ENCODE measurements at places on chromosomes 12 and 14.

DNA sequence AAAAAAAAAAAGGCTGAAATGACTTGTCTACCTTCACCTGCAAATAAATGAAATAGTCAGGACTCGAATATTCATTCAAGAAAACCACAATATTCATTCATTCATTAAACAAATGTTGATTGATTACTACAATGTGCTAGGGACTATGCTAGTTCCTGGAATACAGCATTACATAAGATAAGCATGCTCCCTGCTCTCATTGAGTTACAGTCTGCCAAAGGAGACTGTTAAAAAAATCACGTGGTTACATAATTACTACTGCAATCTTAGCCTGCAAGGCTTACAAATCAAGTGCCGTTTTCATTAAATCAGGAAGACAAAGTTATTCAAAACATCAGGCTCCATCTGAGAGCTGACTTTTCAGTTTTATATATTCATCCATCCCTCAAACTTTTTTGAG is 70.4 kb upstream of the RIC8B start:
- no peak for DNase-seq

GRCh38 chr14:69567563-69567962 is 7.1 kb downstream of the CCDC177 start:
- DNase-seq, result no peak

- no peak for DNase-seq
These were observed 37.1 kb upstream of the LTBP2 start for GRCh38 chr14:74649167-74649566.

- DNase-seq, result no peak
These were observed 18.2 kb upstream of the ETV6 start for GRCh38 chr12:11631288-11631687.

DNA sequence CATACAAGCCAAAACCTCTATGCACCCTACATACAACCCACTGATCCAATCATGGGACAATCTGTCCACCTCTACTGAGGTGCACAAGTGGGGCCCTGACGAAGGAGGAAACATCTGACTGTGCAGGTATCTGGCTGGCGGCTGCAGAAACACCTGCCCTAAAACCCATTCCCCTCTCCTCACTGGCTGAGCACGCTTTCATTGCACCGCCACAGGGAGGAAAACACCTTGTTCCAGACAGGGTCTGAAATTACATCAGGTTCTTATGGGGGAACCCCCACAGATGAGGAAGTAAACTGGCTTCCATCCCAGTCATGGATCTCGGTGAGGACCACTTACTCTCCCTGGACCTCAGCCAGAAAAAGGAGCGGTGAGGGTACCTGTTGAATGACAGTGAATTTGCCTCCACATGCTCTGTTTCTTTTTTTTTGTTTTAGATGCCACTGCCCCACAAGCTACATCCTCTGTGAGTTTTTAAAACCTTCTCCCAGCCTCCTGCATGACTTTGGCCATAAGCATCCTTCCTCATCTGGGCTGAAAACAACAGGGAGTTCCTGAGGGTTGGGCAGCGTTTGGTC is 23.8 kb upstream of the DGLUCY start:
- DNase-seq, result no peak

DNA sequence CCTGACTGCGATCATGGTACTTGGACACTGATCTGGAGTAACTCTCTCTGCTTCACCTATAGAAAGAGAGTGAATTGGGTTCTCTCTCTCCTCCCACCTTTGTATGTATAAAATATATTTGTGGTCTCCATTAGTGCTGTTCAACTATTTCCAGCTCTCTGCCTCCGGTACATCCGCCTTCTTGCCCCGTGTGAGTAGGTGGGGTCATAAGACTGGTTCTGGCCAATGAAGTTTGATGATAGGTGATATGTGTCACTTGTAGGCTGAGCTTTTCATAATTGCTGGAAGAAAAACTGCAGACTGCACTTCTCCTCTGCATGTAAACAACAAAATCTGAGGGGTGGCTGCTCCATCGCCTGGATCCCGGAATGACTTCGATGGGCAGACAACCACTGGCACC is 210.4 kb downstream of the EXOC5 start:
- DNase-seq, result peak; percentile 53

DNA sequence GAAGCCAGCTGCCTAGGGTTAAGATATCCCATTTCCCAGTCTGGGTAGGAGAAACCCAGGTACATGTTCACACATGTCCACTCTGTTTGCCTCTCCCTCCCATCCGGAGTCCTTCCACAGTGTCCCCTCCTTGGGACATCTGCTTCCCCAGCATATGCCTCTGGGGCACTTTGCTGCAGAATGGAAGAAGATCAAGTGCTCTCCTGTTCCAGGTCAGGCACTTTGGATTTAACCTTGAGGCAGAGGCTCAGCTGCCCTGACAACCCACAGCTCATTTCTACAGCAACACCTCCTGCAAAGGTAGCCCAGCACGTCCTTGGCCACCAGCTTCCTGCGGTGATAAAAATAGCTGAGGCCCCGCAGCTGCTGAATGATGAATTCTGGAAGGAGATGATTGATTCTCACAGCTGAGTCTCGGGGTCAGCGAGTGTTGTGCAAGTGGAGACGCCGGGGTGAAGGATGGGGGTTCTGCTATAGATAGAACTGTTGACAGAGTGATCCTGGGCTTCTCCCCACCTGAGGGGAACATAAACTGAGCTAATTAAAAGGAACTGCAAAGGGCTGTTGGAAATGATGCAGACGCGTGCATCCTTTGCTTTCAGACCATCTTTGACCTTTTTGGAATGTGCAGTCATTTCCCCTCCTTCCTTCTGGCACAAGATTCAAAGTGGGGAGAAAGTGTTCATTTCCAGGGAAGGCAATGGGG is 145.0 kb downstream of the SLC38A6 start:
- no peak for DNase-seq

DNA sequence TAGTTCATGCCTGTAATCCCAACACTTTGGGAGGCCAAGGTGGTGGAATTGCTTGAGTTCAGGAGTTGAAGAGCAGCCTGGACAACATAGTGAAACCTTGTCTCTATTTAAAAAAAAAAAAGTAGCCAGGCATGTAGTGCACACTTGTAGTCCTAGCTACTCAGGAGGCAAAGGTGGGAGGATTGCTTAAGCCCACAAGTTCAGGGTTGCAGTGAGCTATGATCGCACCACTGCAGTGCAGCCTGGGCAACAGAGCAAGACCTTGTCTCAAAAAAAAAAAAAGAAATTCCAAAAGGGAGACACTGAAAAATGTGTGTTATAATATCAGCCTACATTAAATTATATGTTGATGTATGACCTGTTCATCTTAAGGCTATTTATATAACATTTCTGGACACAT is 14.7 kb downstream of the TMPO start:
- no peak for DNase-seq

DNA sequence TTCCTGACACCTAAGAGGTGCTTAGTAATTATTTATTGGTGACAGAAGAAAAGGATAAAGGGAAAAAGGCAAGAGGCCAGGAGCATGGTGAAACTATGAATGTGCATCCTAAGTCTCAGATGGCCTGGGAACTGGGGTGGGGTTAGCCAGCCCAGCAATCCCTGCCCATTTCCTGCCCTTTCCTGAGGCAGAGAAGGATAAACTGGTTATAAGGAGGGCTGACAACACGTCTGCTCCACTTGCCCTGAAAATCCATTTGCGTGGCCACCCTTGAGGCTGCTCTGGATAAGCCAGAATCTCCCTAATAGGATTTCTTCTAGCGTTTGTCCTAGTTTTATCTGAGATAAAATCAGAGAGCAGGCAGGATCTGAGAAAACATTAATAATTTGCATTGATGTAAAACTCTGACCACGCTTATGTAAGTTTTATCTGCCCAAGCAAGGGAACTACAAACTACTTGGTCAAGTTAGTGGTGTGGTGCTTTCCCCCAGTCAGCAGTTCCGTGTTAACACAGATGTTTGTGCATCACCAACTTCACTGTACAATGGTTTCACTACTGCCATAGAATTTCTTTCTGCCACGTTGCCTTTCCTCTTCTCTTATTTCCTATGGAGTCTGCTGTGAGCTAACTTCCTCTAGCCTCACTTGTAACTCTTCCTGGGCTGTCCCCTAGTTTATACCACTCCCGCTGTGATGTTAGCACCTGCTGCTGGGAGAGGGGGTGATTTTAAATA is 392.7 kb downstream of the RPS29 start:
- DNase-seq, result no peak

DNA sequence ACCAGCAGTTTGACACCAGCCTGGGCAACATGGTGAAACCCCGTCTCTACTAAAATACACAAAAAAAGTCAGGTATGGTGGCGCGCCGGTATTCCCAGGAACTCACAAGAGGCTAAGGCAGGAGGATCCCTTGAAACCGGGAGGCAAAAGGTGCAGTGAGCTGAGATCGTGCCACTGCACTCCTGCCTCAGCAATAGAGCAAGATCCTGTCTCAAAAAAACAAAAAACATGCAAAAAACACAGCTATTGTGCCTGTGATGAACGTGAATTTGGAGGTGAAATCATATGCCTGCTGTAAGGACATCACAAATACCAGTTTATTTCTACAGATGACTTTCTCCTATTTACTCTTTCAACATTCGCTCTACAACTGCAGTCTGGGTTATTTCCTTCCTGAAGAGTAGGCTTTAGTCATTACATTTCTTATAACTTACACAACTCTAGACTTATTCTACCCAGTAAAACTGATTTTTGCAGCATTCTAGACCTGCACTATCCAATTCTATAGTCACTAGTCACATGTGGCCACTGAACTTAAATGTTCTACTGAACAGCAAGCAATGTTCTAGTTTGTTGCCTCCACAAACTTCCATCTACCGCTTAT is 48.3 kb downstream of the HNRNPC start:
- no peak for DNase-seq

DNA sequence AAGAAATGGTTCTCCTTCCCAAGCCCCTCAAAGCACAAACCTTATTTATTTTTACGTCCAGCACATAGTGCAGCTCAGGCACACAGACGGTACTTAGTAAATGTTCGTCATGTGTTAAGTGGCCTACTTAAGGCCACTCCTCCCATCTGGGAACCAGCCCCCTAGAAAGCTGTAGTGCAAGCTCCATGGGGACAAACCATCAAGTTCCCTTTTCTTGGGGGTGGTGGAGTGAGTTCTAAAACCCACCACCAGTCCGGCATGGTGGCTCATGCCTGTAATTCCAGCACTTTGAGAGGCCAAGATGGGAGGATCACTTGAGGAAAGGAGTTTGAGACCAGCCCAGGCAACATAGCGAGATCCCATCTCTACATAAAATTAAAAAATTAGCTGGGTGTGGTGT is 49.4 kb downstream of the PITPNM2 start:
- DNase-seq, result no peak

DNA sequence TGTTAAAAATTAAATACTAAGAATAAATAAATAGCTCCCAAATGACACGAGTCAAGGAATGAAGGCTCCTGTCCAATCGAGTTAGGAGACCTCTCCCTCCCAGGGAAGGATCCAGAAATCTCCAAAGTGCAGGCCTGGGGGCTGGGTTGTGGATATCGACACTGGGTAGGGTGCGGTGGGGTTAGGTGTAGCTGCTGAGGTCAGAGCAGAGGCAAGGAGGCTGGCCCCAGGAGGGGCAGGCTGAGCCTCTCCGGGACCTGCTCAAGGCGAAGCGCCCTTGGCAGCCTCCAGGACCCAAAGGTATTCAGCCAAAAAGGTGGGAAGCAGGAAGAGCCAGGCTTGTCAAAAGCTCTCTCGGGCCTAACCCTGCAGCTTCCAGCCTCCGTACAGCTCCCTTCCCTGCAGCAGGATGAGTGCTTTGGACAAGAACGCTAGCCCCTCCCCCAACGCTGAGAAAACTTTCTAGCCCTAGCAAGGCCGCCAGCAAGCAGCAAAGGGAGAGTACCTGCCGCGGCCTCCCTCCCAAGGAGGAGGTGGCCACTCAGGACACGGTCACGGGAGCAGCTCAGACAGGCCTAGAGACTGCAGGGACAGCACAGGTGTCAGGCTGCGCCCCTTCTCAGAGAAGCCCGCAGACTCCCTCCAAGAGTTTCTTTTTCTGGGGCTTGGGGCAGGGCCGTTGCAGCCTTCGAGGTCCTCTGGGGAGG is 3.7 kb upstream of the PNMA1 start:
- no peak for DNase-seq

DNA sequence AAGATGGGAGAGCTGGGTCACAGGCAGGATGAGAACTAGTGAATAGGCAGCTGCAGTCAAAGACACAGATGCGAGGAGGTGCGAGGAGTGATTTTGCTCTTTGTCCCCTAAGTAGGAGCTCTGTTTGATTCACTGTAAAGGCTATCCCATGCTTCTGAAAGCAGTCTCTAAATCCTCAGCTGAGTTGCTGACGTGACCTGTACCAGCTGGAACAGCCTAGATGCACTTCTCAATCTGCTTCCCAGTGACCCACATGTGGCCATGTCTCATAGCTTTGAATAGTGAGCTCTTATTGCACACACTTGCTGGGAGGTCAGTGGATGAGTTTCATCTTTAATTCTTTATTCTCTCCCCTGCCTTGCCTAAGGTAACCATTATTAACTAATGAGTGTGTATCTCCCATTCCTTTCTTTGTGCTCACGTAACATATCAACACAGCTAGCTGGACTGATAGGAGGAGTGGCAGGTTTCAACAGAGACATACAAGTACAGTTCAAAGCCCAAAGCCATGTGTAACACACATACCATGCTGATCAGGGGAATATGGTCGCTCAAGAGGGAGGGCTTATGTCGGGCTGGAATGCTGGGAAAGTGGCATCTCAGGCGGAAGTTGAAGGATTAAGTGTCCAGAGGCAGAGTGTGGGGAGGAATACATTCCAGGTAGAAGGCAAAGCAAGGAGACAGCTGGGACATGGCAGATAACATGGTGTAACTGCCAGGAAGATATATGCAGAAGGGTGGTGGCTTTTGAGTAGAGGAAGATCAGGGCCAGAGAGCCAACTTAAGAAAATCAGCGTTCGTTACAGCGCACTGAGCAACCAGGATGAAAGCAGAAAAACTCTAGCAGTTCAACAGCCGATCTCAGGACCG is 15.4 kb upstream of the YY1 start:
- no peak for DNase-seq

DNA sequence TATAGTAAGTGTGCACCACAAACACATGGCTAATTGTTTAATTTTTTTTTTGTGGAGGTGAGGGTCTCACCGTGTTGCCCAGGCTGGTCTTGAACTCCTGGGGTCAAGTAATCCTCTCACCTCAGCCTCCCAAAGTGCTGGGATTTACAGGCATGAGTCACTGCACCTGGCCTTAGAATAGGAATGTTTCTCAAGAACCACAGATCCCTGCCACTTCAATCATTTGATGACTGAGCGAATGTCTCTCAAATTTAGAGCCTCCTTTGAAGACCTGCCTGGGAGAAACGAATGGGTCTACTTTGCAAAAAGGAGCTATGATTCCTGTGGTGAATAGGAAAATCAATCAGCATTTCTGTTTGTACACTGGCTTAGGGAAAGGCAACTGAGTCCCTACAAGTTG is 33.5 kb upstream of the CHST11 start:
- no peak for DNase-seq

All from DMS 273 treated with DMSO at 0.1 percent for 48 hours (cell line).